ENCODE measurements at places on chromosomes 2 and 18.
A peak's percentile ranks its signal among the peaks of the same experiment; 100 is the strongest.

DNA sequence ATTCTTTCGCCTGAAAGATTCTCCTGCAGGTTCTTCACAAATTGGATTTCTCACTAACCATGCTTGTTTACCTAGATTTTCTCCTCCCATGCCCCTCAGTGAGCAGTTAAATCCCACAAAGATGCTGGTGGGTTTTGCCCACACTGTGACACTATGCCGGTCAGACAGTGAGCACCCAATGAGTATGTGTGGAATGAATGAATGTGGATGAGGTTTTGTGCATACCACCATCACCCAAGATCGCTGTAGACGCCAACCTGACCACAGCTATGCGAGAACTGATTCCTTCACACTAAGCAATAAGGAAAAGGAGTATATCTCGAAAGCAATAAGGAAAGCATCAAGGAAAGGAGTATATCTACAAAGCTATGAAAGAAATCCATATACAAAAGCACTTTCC is 116.7 kb downstream of the PID1 start:
- peak; percentile 2 for DNase-seq

DNA sequence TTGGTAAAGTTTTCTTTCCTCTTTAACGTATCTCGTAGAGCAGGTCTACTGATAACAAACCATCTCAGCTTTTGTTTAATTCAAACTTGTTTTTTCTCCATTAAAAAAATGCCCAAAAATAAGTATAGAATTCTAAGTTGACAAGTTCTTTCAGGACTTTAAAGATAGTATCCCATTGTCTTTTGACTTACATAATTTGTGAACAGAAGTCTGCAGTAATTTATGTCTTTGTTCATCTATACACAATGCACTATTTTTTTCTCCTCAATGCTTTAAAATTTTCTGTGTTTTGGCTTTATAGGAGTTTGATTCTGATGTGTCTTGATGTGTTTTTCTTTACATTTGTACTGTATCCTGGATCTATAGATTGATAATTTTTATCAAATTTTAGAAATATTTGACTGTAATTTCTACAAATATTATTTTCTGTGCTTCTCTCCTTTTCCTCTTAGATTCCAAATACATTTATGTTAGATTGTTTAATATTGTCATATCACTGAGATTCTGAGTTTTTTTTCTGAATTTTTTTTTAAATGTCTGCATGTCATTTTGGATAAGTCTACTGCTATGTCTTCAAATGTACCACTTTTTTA is 143.3 kb downstream of the FTCDNL1 start:
- DNase-seq = no peak

GRCh38 chr2:151765760-151766410 is 31.6 kb upstream of the NEB start:
- DNase-seq = no peak

- no peak for DNase-seq
Measured at GRCh38 chr2:19456705-19457309, 98.4 kb upstream of the OSR1 start.

- DNase-seq = no peak
Measured at GRCh38 chr18:77320971-77321559, 71.4 kb downstream of the GALR1 start.

DNA sequence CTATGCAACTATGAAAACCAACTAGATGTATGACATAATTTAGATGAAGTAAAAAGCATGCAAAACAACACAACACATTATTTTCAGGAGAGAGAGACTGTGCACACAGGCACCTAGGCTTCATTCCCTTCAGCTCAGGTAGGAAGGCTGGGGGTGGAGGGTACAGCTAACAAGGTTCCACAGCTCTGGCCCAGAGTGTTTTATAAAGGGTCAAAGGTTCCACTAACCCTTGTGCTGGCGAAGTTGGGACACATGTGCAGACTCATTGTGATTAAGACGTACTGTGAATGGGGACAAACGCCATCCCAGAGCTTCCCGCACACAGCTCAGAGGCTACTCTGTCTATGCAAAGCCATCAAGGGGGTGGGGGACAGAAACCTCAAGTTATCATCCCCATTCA is 19.1 kb downstream of the CCDC93 start:
- DNase-seq = no peak

GRCh38 chr2:70716131-70716743 is 51.8 kb downstream of the ADD2 start:
- no peak for DNase-seq
